AG04449 (cell line): ENCODE measurements at places on chromosomes 12 and 14.

GRCh38 chr12:26647088-26647487 lies 185.9 kb downstream of the ITPR2 start:
- no peak for DNase-seq

- no peak for DNase-seq
Observed at GRCh38 chr12:24015833-24016160, 66.3 kb upstream of the SOX5 start.

DNA sequence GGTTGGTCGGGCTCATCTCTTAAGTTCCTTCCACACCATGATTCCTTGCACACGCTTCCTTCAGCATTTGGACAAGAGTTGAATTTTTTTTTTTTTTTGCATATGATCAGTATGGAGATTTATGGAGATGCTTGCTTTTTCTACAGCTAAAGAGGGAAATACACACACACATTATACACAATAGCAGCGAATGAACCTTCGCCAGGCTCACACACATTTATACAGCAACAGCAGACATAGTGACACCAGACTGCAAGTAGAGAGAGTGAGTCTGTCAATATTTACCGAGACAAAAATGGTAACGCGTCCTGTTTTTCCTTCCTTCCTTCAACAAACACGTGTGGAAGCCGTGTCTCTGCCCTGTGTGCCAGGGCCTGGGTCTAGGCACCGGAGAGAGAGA lies 897.9 kb downstream of the BCL11B start:
- no peak for DNase-seq

- peak; percentile 53 for DNase-seq
Observed at GRCh38 chr14:23640524-23641141, 4.5 kb downstream of the DHRS2 start.

DNA sequence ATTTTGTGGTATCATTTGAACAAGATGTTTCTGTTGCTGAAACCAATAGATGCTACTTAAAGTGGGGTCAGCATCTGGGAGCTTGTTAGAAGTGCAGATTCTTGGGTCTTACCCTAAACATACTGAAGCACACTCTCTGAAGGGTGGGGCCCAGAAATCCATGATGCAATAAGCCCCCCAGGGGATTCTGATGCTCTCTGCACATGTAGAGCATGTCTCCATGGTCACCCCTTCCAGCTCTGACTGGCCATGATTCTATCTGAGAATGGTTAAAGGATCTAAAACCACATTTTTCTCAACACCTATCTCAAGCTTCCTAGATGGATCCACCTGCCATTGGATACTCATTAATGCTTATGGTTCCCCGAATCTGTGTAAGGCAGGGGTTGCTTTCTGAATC lies 20.4 kb downstream of the JDP2 start:
- DNase-seq = no peak

GRCh38 chr14:105765893-105766614 lies 239.7 kb downstream of the TMEM121 start:
- DNase-seq = no peak

GRCh38 chr12:31658471-31659086 lies 909 bp upstream of the ETFBKMT start:
- DNase-seq = no peak

DNA sequence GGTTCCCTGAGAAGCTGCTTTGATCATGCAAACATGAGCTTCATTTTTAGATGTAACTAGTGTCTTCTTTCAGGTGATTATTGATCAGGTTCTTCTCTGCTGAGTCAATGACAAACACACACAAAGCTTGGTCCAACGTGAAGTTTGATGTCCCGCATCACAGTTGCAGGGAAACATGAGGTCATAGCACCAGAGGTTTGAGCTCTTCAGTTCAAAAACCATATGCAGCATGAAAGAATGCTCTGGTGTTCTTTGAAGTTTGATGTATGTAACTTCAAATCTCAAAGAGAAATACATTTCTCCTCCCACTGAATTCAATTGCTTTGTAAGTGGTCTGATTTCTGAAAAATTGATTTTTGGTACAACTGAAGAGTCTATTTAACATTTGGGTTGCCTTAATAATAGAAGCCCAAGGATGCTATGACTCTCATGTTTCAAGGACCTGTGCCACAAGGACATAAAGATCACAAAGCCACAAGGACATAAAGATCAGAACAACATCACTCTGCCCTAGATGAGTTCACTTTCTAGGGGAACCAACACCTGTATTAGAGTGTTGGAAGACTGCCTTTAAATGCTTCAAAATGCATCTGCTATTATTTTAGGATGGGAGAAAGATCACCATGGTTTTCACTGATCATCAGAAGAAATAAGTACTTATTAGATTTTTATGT lies 31.1 kb upstream of the AMIGO2 start:
- no peak for DNase-seq

DNA sequence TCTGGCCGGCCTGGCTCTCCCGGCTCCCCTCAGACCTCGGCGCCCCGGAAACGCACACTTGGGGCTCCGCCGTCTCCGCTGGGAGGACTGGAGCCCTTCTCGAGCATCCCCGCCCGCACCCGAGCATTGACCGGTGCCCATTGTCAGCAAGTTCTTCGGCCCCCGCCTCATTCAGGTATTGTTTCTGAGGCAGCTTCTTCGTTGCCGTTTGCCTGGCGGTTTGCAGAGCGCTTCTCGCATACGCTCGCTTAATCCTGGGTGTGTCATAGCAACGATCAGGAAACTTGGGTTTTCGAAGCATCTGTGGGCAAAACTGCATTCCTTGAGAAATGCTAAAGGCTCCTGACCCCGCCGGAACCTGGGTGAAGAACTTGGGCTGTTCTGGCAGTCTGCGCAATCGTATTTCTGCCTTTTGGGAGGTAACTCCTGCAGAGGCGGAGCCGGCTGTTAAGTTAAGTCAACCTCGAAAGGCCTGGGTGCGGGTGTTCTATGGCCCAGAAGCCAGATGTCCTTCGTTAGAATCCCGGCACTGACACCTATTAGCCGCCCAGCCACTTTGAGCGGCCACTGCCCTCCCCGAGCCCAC lies 518 bp downstream of the GSKIP start:
- no peak for DNase-seq

GRCh38 chr14:76784266-76784874 lies 23.1 kb downstream of the VASH1 start:
- DNase-seq = no peak

- no peak for DNase-seq
Observed at GRCh38 chr12:77354766-77355362, 289.5 kb upstream of the E2F7 start.

DNA sequence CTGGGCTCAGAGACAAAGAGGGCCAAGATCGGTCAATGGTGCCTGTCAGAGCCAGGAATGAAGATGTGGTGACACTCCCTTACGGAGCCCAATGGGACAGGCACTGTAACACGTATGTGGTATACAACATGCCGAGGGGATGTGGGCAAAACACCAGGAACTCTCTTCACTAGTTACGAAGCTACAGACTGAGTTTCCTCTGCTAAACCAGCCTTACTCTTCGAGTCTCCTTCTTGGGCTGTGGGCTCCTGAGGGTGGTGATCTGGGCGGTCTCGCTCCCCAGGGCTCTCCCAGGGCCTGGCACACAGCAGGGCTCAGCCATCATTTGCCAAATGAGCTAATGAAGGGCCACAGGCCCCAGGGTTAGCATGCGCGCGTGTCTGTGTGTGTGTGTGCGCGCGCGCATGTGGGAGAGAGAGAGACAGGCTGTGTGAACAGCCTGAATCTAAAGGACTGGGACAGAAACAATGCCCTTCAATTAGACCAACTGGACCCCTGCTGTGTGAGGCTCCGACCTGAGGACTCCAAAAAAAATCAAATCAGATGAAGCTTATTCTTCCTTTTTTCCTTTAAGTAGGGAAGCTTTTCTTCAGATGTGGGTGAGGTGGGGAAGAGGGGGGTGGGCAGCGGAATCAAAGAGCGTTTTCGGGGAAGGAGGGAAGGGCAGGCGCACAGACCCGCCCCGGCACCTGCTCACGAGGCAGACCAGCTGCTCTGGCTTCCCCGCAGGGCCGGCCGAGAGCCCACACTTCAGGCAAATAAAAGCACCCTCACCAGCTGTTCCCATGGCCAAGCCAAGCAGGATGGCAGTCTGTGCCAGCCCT lies 42.5 kb downstream of the CCDC88C start:
- DNase-seq = no peak

GRCh38 chr14:70716483-70716882 lies 74.8 kb downstream of the TTC9 start:
- no peak for DNase-seq

- DNase-seq = peak; percentile 46
Observed at GRCh38 chr14:57199921-57200320, 68.8 kb downstream of the EXOC5 start.

- DNase-seq = no peak
Observed at GRCh38 chr12:29273178-29273843, 107.7 kb downstream of the ERGIC2 start.

GRCh38 chr14:92513204-92513965 lies at the start of gene RIN3:
RIN3 (plus strand) TSS chr14:92513781; CDS start chr14:92513933, 152 bp downstream.
- no peak for DNase-seq

DNA sequence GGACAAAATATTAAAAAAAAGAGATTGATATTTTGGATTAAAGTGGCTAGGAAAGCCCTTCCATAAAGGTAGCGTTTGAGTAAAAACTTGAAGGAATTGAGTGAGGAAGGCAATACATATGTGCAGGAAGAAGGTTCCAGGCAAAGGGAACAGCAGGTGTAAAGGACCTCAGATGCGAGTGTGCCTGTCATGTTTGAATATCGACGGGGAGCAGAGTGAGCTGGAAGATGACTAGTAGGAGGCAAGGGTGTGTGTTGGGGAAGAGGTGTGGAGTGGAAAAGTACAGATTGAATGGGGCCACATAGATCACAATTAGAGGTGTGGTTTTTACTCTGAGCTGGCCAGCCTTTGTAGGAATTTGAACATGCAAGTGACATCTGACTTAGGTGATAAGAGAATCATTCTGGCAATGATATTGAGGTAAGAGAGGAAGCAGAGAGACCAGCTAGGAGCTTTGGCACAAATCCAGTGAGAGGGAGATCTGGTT lies 15.0 kb upstream of the FBXO33 start:
- no peak for DNase-seq

DNA sequence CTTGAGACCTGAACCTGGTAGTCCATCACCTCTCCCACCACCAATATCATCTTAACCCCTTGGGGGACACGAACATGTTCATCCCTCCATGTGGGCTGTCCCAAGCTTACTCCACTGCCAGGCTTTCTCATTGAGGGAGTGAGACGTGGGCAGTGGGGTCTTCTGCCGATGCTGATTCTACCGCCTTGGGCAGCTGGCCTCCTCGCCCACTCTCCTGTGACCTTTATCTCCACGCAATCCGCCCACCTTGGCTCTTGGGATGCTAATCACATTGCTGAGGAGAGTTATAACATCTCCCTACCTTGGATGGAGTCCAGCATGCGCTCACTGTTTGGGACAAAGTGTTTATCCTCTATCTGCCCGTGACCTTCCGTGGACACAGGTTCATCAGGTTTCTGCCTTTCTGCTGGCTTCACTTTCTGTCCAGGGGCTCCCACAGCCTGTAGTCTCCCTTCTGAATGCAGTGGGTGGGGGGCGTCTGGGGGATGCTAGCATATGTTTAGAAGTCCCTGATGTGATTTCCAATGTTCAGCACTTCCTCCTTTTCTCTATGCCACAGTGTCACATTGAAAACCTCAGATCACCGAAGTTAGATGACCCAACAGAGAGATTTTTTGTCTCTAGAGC lies 53.2 kb upstream of the ESRRB start:
- no peak for DNase-seq

DNA sequence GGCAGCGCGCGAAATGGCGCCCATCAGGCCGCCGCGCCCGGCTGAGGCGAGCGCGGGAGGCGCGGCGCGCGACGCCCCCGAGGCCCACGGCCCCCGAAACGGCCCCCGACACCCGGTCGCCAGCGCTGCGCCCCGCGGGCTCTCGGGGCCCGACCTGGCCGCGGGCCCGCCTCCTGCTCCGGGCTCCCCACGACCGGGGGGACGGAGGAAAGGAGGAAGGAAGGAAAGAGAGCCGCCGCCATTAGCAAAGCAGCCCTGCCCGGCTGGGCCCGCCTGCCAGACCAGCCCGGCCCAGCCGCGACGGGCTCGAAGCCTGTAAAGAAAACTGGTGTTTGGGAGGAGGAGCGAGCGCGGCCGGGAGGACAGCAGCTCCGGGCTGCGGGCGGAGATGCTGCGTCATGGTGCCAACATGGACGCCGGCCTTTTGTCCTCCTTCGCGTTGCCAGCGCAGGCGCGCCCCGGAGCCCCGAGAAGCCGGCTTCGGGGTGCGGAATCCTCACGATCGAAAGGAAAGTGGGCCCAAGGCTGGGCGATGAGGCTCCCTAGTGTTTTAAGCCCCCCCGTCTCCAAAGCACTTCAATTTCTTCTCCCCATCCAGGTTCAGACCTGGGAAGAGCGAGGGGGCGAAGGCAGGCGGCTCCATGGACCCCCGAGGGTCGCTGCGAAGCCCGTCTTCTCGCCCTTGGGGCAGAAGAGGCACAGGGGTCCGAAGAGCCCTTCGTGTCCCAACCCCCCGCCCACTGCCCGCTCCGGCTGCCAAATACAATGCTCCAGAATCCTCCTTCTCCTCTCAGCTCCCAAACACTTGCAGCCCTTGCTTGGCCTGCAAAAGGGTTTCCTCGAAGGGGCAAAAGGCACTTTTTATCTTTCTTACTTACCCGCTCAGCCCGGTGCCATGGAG lies 2.9 kb upstream of the SETD1B start:
- no peak for DNase-seq

- peak; percentile 12 for DNase-seq
Observed at GRCh38 chr12:51077930-51078329, 5.5 kb downstream of the CSRNP2 start.

DNA sequence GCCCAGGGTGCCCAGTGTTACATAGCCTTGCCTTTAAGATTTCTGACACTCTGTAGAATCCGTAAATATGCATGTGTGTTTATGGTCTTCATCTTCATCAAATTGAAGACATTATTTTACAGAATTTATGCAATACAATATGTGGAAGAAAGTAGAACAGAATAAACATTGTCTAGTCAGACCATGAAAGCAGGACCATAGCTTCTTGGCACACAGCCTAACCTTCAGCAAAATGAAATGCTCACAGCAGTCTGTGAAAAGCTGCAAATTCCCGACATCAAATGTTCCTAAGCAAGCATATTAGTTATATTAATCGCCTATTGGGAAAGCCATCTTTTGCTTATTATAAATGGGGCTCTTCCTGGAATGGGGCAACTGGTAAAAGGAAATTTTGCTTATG lies 111.3 kb upstream of the GARIN2 start:
- no peak for DNase-seq

DNA sequence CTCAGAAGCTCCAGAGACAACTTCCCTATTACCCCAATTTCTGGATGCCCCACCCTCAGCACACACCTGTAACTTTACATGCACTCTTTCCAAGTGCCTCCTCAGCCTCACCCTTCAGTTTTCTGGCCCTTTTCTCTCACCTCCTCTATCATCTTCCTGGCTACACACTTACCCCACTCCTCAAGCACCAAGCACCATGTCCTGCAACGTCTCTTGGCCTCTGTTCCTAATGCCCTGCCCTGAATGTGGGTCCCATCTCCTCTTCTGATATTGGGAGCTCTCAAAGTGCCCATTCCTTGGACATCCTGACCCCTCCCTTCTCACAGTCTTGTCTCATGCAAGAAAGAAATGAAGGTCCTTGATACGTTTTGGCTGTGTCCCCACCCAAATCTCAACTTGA lies 1.2 kb downstream of the KRT72 start:
- DNase-seq = no peak

GRCh38 chr14:77039285-77040058 lies 11.0 kb upstream of the IRF2BPL start:
- DNase-seq = no peak

GRCh38 chr14:60805841-60806430 lies 71.4 kb downstream of the MNAT1 start:
- DNase-seq = peak; percentile 33
